Muscle of arm (tissue), 14 donors: ENCODE measurements at places on chromosomes 11 and 22.
A peak's percentile ranks its signal among the peaks of the same experiment; 100 is the strongest.

GRCh38 chr11:83034673-83035014 is 37.1 kb downstream of the RAB30 start:
- DNase-seq: no peak

DNA sequence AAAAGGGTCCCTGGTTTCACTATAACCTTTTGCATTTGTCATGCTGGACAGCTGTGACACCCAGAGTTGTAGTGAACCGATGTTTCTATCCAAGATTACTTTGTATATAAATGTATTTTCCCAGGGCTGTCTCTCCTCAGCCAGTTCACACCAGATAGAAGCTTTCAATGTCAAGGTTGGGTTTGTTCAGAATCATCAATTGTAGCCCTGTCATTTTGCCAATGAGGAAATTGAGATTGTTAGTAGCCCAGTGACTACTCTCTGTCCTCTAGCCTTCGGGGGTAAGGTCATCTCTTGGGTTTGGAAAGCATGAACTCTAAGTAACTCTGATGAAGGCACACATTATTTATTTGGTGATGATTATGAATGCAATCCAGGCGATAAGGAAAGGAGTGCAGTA is 165.6 kb downstream of the DBX1 start:
- no peak for DNase-seq

GRCh38 chr11:120675171-120675570 is 163.6 kb downstream of the GRIK4 start:
- DNase-seq: no peak

DNA sequence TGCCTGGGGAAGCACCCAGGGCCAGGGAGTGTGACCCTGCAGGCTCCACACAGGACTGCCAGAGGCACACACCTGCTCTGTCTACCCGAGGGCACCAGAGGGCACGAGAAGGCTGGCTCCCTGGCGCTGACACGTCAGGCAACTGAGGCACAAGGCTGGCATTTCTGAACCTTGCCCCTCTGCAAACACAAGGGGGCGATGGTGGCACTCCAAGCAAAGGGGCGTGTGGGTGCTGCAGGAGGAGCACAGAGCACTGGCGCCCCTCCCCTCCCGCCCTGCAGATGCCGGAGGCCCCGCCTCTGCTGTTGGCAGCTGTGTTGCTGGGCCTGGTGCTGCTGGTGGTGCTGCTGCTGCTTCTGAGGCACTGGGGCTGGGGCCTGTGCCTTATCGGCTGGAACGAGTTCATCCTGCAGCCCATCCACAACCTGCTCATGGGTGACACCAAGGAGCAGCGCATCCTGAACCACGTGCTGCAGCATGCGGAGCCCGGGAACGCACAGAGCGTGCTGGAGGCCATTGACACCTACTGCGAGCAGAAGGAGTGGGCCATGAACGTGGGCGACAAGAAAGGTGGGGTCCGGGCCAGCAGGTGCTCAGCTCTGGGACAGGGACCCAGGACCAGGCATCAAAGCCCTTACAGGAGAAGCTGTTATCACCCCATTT is 20.8 kb upstream of the TXNRD2 start:
- peak; percentile 54 for DNase-seq

- DNase-seq: no peak
Measured at GRCh38 chr22:49677495-49677889, 150.2 kb downstream of the BRD1 start.

DNA sequence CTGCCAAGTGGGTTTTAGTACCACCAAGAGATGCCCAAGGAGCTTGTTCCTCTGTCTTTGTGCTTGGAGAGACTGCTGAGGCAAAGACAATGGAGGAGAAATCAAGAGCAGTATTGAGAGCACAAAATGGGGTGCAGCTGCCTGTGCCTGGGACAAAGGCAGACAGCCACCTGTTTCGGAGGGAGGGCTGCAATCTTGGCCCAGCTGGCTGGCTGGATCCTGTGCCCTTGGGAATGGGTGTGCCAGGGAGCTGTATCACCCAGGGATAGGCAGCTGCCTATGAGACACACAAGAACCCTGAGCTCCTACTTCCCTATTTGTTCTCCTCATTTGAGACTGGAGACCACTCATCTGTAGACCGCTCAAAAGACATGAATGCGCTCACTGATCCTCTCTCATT is 23.3 kb upstream of the CHRM4 start:
- DNase-seq: no peak

DNA sequence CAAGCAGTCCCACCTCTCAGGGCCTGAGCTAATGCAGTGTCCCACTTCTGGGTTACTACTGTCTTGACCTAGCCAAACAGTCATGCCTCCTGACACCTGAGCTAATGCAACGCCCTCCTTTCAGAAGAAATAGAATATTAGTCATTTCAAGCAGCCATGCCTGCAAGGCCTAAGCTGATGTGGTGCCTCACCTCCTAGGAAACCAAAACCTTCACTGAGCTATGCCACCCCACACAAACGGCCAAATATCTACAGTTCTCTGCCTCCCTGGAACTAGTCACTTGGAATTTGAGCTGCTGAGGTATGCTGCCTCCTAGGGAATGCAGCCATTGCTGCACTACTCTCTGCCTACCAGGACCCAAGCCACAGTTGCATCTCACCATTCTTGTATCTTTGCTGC is 8.3 kb upstream of the MS4A6E start:
- no peak for DNase-seq

DNA sequence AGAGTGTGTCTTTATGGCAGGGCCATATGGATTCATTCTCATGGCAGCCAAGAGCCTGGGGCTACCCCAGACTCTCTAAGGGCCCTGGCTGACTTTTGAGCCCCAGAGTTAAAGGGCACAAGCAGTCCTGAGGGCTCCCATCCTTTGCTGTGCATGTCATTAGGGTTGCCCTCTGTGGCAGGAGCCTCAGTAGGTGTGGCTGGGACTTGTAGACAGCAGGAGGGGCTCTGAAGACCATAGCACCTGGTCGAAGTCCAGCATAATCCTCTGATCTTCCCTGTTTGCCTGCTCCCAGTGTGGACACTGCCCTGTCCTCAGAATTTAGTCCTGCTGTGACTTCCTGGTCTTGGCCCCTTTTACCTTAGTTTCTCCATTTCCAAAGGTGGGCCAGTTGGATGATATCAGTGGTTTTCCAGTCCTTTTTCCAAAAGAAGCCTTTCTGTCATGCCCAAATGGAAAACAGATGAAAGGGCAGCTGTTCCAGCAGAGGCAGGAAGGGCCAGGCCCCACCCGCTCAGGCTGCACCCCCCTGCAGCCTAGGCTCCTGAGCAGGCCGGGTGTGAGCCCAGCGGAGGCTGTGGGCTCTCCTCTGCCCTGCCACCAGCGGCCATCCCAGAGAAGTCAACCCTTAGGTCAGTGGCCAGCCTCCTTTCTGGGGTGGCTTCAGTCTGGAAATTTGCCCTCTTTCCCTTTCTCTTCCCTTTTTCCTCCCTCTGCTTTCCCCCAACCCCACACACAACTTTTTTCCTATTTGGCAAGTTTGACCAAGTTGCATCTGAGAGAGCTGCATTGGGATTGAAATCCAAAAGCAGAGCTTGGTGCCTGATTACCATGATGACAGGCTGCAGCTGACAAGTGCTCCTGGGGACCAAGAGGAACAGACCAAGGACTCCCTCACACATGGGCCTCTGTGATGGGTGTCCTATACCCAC is 32.8 kb upstream of the SUSD2 start:
- peak; percentile 42 for DNase-seq

DNA sequence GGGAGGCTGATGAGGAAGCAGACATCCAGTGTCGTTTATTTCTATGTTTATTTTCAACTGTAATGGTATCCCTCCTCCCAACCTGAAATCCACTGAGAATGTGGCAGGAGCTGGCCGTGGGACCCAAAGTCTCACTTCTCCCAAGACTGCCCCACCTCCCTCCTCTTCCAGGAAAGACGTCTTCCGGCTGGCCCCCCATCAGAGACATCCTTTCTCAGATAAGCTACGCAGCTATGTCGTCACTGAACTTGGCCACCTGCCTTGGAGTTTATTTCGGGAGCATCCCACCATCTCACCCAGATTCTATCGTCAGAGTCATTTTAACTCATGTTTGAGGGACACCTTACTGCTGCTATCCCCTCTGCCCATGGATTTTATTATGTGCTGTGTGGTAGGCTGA is 13.9 kb downstream of the TMEM184B start:
- no peak for DNase-seq

- no peak for DNase-seq
Measured at GRCh38 chr11:75655605-75656004, 13.2 kb downstream of the MAP6 start.

DNA sequence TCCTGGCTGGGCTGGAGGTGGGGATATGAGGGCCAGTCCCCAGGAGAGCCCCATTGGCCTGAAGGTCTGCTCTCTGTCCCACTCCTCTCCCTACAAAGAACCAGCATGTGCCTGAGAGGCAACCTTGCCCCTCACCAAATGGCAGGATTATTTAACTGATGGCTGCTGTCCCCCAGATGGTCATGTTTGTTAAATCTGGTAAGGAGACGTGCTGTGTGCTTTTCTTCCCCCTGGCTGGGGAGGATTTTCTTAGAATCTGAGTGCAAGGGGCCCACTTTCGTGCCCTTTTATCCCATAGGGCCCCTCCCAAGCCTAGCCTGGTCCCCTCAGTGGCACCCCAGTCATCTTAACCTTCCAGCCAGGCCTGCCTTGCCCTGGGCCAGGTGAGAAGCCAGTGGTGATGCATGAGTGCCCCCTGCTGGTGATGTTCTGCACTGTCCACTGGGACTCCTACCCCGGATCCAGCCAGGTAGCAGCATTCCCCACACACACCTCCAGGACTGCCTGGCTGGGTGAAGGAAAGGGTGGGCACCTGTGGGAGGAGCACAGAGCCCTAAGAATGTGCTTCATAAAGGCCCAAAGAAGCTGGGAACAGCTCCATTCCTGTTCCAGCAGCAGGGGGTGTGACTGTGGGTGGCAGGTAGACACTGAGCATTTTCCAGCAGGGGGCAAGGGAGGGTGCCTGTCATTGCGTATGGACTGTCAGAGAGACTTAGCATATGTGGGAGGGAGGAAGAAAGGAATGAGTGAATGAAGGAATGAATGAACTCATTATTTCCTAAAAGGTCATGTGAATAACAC is 28.9 kb downstream of the MFNG start:
- peak; percentile 51 for DNase-seq

DNA sequence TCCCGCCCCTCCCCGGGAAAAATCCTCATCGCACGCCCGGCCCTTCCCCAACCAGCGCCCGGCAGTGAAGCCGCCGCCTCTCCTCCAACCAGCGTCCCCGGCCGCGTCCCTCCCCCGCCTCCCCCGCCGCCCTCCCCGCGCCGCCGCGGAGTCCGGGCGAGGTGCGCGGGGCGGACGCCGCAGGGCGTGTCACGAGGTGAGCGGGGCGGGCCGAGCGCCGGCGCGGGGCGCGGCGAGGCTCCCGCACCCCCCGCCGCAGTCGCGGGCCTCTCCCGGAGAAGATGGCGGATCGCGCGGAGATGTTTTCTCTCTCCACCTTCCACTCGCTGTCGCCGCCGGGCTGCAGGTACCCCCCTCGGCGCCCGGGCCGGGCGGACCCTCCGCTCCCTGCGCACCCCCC is at the start of gene MAPK8IP2:
Gene MAPK8IP2, plus strand, starts transcription at position 256 of the 400 bp plus-strand sequence. Its CDS starts 26 bp downstream, at position 282.
- no peak for DNase-seq

DNA sequence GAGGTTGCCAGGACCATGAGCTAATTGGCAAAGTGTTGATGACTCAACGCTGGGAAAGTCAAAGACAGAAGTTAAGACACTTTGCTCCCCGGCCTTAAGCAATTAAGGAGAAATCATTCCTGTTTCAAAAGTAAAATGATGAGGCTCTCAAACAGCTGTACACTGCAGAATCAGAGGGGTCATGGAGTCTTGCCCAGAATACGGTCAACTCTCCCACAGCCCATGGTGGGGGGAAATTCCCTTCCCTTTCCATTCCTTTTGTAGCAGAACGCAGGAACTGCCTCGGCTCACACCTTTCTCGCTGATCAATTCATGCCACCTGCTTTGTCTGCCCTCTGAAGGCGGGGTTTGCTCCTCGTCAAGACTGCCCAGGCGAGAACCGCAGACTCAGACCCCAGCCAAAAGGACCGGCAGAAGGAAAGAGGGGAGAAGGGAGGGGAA is 52.8 kb downstream of the MN1 start:
- DNase-seq: peak; percentile 79

DNA sequence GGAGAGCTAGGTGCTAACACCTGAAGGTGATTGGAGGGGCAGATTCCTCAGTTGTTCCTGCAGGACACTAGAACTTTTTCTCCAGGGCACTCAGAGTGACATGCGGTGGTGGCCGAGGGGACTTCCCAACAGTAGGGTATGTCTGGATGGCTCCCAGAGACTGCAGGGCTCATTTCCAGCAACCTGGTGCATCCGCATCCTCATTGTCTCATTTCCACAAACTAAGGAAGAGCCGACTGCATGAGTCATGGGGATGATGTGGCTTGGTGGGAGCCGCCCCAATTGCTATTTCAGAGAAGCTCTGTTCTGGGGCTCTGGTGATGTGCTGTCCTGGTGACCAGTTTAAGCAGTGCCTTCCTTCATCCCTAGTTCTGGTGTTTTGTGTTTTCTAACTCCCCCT is 2.8 kb upstream of the ROBO4 start:
- no peak for DNase-seq

DNA sequence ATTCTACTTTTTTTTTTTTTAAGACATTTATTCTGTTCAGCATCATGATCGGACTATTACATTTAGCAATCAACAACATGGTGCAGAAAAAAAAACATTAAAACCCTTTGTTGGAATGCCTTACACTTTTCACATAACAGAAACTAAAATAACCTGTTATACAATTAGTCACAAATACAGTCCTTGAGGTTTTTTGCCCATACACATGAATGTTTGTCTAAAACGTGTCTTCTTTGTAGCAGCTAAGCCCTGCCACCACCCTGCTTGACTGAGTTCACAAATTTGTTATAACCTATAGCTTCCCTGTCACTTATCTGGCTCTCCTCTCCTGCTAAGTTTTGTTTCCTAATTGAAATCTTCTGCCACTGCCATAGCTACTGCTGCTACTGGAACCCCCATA is 75.4 kb upstream of the ARHGAP20 start:
- no peak for DNase-seq

DNA sequence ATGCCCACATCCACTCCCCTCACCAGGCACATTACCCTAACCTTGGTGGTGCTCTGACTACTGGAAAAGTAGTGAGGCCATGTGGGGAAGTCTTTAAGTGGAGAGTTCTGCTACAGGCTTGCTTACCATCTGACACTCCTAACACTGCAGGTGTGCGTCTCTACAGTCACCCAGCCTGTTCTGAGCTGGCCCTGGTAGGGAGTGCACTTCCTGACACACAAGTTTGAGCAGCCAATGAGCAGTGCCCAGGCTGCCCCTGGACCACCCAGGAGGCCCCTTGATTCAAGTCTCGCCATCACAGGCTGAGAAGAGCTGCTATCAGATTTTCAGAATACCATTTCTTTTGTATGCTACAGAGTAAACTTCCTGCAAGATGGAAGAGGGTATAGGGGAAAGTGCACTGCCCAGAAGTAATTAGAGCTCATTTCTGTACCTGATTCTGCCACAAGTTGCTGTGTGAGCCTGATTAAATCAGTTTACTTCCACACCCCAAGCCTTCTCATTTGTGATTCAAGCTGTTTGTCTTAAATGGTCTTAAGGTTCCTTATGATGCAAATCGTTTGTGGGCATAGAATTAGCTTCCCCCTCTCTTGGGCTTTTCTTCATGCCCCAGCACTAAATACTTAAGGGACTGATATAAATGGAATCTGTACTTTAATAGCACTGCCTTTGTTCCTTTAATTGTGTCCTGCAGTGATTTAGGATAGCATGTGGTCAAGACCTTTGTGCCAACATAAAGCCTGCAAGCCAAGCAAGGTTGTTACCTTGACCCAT is 22.2 kb downstream of the OPCML start:
- DNase-seq: no peak

- peak; percentile 38 for DNase-seq
Measured at GRCh38 chr22:21937041-21937820, 15.4 kb downstream of the PPM1F start.

GRCh38 chr11:45180848-45181192 is 34.4 kb downstream of the PRDM11 start:
- DNase-seq: no peak
